Neural progenitor cell (in vitro differentiated cells): ENCODE measurements at places on chromosomes 2 and 18. TPM values are rescaled to one million over a fixed set of nuclear protein-coding genes. Genes with fewer than 3 reads are reported as not detected.

Gene TXNL1
- total RNA-seq, result 75.6 and 128 TPM in 2 replicates

Gene RGPD3
- total RNA-seq, result 0.07 and 0.25 TPM in 2 replicates

Gene NEU2
- total RNA-seq, result not detected in 2 replicates

DNA sequence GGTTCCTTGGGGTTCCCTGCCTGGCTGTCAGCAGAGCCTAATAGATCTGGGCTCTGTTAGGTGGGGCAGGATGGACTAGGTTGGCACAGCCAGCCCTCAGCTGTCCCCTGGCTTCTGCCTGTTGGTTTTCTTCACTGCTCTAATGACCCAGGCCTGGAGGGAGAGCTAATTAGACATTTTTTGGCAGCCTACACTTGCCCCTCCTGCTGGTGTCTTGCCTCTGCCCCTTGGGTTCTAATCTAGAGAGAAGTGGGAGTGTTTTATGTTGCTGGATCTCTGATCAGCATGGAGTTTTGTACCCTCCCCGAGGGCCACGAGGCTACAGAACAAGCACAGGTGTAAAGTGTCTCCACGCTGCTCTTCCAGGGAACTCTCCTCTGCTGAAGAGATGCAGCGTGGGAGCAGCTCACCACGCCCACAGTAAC lies 199.4 kb upstream of the RASGRP3 start:
- DNase-seq, result no peak
- peaks cover 8% of the 10 kb centered on the region for H3K4me1 ChIP-seq
- H3K27ac ChIP-seq, result no peak overlapping the region
- H3K4me3 ChIP-seq, result no peak overlapping the region
- H3K27me3 ChIP-seq, result no peaks in the 10 kb centered on the region

Gene GAREM2
- total RNA-seq, result 15.1 and 20.0 TPM in 2 replicates

DNA sequence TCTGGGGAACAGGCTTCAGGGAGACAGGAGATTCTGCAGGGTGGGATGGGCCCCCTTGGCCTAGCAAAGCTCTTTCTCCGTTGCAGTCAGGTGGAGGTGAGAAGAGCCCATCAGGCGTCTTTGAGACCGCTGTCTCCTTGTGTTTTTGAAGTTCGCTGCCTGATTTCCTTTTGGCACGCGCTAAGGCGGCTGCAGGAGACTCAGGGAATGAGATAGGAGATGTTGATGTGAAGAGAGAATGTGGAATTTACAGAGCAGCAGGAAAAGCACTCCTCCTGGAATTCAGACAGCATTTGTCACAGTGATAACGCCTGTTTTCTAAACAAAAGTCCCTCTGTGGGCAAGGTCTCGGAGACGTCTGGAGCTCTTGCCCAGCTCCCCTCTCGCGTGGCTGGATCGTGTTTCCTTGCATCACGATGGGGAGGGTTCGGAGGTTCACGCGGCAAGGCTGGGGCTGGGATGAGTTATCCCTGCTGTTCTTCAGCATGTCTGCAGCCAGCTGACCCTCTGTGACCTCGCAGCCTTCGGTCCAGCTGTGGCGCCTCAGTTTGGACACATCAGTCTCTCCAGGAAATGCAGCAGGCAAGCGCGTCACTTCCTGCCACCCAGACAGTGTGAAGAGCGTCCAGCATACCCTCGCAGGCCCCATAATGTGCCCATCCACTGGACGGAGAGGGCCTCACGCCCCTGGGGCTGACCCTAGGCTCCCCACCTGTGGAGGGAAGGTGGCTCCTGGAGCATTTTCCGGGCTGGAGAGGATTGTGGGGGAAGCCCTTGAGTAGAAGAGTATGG lies 30.2 kb downstream of the GLI2 start:
- peaks cover 36% of the 10 kb centered on the region for H3K4me1 ChIP-seq
- no peaks in the 10 kb centered on the region for H3K36me3 ChIP-seq
- no peak overlapping the region for H3K4me3 ChIP-seq
- no peaks in the 10 kb centered on the region for H3K27me3 ChIP-seq

DNA sequence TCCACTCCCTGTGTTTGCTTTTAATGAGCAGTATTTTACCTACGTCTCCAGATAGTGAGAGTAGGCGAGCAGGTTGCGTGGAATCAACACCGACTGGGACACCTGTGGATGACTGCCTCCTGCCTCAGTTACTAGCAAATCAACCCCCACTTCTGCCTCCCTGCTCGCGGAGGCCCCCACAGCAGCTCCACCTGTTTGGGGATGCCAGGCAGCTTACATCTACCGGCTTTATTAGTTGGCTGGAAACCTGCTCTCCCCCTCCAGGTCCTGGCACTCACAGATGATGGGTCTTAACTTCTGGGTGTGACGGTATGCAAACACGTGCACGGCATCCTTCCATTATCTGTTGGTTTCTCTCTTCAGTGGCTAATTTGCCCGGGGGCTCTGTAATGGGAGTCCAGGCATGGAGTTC lies 164.4 kb upstream of the SESTD1 start:
- H3K4me3 ChIP-seq, result peak overlapping the region; percentile 10
- peak; percentile 15 for DNase-seq
- H3K27me3 ChIP-seq, result no peaks in the 10 kb centered on the region
- peaks cover 27% of the 10 kb centered on the region for H3K4me1 ChIP-seq

Gene ARHGEF4
- 22.8 and 44.8 TPM in 2 replicates for total RNA-seq

DNA sequence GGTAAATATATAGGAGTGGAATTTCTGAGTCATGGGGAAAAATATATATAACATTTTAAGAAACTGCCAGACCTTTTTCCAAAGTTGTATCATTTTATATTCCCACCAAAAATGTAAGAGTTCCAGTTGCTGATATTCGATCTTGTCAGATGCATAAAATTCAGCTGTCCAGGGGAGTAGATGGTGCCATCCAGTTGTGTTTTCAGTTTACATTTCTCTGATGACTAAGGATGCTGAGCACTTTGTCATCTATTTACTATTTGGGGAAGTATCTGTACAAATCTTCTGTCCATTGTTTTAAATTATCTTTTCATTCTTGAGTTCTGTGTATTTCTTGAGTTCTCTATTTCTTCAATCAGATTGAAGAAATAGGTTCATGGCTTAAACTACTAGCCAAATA lies 126.1 kb downstream of the RTN4 start:
- no peaks in the 10 kb centered on the region for H3K36me3 ChIP-seq
- DNase-seq, result no peak
- no peak overlapping the region for H3K27ac ChIP-seq
- no peak overlapping the region for H3K4me3 ChIP-seq

- no peaks in the 10 kb centered on the region for H3K36me3 ChIP-seq
- no peaks in the 10 kb centered on the region for H3K27me3 ChIP-seq
- H3K4me1 ChIP-seq, result peaks cover 16% of the 10 kb centered on the region
- no peak overlapping the region for H3K27ac ChIP-seq
- H3K4me3 ChIP-seq, result no peak overlapping the region
- no peak for DNase-seq
These were observed 108.1 kb upstream of the POU3F3 start for GRCh38 chr2:104745846-104746245.

- DNase-seq, result no peak
- H3K27me3 ChIP-seq, result no peaks in the 10 kb centered on the region
- H3K36me3 ChIP-seq, result no peaks in the 10 kb centered on the region
- no peaks in the 10 kb centered on the region for H3K4me1 ChIP-seq
- no peak overlapping the region for H3K4me3 ChIP-seq
These were observed 184.4 kb upstream of the DOK6 start for GRCh38 chr18:69216321-69216720.

Gene AMER3
- not detected in 2 replicates for total RNA-seq

GRCh38 chr2:181789827-181790448 lies 101.6 kb upstream of the ITPRID2 start:
- DNase-seq, result no peak
- no peaks in the 10 kb centered on the region for H3K4me1 ChIP-seq
- no peak overlapping the region for H3K27ac ChIP-seq
- H3K27me3 ChIP-seq, result no peaks in the 10 kb centered on the region
- no peak overlapping the region for H3K4me3 ChIP-seq

Gene ZSWIM2
- total RNA-seq, result 0.39 TPM in 1 of 2 replicates, not detected in the other

GRCh38 chr2:159946326-159946999 lies 116.0 kb downstream of the PLA2R1 start:
- no peaks in the 10 kb centered on the region for H3K27me3 ChIP-seq
- no peak for DNase-seq
- no peaks in the 10 kb centered on the region for H3K36me3 ChIP-seq
- H3K4me1 ChIP-seq, result peaks cover 5% of the 10 kb centered on the region

DNA sequence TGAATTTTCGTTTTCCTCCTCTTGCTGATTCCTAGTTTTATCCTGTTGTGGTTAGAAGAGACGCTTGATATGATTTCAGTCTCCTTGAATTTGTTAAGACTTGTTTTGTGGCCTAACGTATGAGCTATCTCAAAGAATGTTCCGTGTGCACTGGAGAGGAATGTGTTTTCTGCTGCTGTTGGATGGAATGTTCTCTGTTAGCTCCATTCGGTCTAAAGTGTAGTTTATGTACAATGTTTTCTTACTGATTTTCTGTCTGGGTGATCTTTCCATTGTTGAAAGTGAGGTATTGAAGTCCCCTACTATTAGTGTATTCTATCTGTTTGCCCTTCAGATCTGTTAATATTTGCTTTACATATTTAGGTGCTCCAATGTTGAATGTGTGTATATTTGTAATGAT lies 25.9 kb downstream of the COLEC11 start:
- no peaks in the 10 kb centered on the region for H3K27me3 ChIP-seq
- H3K36me3 ChIP-seq, result no peaks in the 10 kb centered on the region
- no peak overlapping the region for H3K27ac ChIP-seq
- no peak overlapping the region for H3K4me3 ChIP-seq
- no peak for DNase-seq

- H3K36me3 ChIP-seq, result no peaks in the 10 kb centered on the region
- no peak overlapping the region for H3K4me3 ChIP-seq
- no peak overlapping the region for H3K27ac ChIP-seq
These were observed 70.9 kb downstream of the ODC1 start for GRCh38 chr2:10377052-10377746.
